Right renal pelvis (tissue), 4 donors: ENCODE measurements at places on chromosomes 5 and 9.

DNA sequence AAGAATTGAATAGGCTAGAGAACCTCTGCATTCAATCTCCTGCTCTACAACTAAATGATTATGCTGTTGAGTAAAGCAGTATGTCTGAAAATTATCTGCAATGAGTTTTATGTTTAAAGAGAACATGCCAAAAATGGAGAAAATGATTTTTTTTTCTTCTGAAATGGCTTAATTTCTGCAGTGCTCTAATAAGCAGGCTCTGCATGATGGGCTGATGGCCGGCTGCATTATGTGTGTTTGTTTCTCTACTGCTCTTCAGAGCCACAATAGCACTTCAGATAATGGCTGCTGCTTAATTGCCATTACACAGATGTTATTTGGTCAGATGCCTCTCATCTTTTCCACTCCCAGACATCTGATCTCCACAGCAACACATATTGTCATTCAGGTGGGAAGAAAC, 286.4 kb upstream of the DMAC1 start:
- DNase-seq: no peak

- no peak for DNase-seq
Observed at GRCh38 chr5:128002425-128002824, 81.1 kb upstream of the SLC12A2 start.

- no peak for DNase-seq
Observed at GRCh38 chr9:87579781-87580541, 82.3 kb downstream of the DAPK1 start.

- DNase-seq: no peak
Observed at GRCh38 chr5:31918739-31919138, 255.4 kb downstream of the GOLPH3 start.

DNA sequence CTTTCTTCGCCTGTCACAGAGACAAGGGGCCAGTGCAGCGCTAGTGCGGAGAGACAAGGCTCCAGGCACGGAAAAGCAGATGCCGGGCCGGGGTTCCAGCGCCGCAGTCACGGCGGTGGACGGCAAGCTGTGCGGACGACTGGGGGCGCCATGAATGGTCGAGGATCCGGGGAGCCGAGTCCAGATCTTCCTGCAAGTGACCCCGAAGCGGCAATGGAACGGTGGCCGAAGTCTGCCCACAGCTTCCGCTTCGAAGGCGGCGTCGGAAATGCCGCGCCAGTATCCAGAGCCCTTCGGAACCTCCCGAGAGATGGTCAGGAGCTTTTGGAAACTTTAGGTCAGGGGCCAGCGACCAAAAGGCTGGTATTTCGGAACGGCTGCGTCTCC, 601 bp upstream of the FAF2 start:
- no peak for DNase-seq

DNA sequence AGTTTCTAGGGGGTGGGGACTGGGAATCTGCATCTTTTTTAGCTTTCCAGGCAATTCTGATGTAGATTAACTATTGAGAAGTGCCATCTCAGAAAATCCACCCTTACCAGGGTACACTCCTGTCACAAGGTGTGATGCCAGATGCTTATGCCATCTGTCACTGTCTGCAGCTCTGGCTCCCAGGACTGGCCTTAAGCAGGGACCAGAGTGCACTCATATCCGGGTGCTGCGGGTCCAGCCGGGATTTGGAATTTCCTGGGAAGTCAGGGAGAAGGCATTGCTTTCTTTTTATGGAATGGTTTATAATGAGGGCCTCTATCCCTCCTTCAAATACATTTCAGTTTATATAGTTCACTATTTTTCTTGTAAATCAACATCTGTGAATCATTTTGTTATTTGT, 92.6 kb downstream of the TMEM174 start:
- DNase-seq: no peak
